Fibroblast of skin of scalp (primary cell): ENCODE measurements at places on chromosomes 2 and 18.

DNA sequence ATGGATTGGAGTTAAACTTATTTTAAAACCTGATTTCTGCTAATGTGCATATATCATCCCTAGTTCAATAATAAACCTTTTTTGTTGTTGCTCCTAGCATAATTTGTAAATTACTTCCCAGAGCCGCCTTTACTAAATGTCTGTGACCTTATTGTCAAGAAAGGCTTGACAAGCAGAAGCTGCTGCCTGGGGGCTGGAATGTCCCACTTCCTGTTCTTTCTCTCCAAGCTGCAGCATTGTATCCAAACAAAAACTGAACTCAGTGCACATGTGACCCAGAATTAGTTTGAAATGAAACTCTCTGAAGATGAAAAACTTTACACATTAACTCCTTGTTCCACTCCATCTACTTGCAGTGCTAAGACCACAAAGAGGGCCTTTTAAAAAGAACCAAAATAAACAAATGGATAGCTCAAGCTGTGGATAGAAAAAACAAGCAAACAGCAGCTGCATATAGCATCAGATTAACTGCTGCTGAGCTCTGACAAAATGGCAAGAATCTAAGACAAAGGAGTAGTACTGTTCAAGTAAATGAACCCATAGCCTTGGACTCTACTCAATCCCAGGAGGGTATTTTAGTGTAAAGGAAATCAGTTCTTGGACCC lies 99.8 kb upstream of the NEUROD1 start:
- DNase-seq: no peak

DNA sequence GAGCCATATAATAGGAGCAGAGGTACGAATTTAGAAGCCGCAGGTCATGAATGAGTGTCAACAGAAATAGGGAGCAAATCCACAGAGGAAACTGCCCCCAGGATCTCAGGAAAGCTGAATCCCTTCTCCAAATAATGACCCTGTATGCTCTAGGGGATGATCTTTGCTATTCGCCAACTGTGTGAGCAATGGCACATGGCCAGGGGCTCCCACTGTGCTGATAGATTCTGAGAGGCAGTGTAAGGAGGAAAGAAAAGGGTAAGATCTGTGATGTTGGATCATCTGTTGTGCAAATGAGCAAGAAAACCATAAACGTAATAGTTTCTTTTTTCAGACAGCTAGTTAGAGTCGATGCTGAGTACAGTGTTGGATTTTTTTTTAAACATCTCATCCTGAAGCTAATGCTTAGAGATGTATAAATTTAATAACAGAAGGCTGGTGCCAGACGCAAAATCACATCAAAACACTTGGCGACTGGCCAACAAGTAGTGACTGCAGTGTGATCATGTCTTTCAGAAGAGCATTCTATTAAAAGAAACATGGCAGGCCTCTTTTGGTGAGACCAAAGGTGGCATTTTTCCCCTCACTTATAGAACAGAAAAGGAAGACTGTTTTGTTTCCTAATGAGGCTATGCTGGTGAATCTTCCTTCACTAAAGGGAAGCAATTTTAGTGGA lies 77.4 kb downstream of the ABCA12 start:
- no peak for DNase-seq

DNA sequence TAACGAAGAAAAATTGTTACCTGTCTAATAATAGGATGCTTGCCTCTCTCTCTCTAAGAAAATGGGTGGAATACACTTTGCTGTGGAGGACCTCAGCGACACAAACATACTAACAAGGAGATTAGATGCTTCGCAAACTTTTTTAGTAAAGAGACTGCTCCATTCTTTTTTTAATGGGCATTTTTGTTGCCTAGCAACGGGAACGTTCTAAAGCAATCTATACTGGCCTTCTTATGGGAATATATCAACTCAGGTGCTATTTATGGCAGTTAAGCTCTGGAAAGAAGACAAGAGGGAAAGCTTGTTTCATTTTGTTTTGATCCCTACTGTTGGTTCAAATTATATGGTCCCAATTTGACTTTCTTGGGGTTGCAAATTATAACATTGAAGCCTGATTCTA lies 86.8 kb upstream of the CBLN2 start:
- no peak for DNase-seq

- no peak for DNase-seq
These were observed 34.5 kb downstream of the PIK3C3 start for GRCh38 chr18:41989508-41989907.

DNA sequence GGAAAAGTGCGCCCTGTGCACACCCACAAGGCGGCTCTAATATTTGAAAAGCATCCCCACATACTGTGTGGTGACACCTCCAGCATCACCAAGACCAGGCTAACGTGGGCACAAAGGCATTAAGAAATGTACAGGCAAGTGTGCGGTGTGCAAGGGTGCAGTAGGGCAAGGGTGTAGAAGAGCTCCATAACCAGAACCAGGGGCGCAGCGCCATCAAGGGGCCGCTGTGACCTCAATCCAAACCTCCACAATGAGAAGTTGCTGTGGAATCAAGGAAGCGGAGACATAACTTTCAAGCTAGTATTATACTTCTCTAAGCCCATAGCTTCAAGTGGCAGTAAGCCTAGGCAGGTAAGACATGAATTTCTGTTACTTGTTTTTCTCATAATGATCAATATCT lies 13.0 kb downstream of the L3MBTL4 start:
- DNase-seq: no peak

- no peak for DNase-seq
These were observed 27.0 kb downstream of the PPM1B start for GRCh38 chr2:44195714-44196113.

DNA sequence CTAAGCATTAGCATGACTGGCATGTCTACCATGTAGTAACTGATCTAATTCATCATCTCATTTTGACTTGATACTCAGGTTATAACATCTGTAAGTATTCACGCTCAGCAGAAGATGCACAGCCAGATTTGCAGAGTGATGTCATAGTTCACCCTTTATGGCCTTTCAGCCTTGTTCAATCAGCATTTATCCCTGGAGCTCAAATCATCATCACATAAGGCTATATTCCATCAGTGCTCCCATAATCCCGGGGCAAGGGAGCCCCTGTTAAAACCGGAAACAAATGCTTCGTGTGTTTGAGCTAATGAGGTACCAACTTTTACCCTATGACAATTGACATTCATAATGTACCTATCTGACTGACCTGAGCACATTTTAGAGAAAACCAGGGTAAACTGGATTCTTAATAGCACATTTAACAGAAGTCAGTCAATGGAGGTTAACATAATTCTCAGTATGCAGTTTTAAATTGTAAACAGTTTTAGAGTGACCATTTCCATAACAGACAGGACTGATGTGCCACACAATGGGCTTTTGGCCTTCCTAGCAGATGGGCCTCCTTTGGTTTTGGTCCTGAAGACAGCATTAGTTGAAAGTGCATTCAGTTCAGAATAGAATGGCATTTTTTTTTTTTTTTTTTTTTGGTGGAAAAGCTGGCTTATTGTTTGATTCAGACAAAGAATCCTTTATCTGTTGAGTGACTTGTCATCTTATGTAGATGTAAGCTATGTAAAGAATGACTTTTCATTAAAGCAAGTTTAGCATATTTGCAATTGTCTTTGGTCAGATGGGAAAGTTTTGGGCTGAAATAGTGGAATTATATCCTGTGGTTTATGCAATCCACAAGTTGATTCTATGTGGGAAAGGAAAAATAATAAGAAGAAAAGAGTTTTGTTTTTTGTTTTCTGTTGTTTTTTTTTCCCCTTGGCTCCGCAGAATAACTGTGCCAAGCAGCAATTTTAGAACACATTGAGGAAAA lies 866.0 kb upstream of the ACVR2A start:
- DNase-seq: peak; percentile 67

DNA sequence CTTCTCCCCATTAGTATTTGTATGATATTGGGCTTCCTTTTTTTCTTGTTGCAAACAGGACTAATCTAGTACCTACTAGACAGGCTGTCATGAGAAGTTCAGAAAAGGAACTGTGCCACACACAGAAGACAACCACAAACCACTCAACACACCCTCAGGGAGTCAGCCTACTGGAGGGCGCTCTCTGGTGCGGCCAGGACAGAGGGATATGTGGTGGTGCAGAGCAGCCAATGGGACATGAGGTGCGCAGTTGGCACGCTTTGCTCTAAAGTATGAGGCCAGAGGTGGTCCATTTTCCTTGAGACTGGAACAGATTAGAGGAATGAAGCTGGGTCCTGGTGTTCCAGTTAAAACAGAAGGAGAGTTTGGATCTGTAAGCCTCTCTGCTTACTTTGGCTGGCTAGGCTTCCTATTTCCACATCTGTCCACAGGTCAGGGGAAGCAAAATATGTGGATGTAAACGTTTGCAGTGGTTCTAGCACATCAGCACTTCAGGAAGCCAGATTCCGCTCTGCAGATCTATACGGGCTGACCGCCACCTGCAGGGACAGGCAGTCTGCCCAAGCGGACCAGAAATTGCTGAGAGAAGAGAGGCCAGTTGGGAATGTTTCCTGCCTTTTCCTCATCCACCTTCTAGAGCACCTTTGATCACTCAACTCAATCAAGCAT lies 114.1 kb downstream of the GFPT1 start:
- DNase-seq: no peak

DNA sequence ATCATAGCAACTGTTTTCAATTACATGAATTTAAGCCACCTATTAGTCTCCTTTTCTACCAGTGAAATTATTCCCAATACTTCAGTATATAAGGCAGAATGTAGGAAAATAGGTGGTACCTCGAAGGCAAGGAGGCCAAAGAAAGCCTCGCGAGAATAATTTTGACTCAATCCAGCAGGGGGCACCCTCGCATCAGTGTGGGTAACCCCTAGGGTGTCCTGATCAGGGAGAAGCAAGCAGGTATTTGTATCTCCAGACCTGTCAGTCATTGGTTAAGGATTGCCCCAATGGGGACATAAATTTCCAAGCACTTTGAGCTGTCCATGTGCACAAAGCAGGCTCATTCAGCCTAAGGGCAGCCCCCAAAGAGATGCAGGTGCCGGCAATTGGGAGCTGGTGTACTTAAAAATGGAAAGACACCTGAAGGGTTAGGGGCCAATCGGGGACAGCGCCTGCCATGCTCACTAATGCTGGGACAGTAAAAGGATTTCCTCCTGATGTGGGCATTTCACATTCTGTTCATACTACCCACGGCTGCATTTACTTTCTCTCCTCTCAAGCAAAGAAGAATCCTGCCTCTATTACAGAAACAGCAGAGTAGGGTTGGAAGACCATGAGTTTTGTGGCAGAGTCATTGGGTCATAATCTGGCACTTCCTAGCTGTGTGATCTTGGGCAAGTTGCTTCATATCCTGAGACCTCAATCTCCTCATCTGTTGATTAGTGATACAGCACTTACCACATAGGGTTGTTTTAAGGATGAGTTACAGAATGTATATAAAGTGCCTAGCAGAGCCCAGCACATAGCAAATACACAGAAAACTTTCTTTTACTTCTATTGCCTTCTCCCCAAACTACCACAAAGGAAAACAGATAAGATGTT lies 136.1 kb downstream of the ICOS start:
- peak; percentile 15 for DNase-seq

DNA sequence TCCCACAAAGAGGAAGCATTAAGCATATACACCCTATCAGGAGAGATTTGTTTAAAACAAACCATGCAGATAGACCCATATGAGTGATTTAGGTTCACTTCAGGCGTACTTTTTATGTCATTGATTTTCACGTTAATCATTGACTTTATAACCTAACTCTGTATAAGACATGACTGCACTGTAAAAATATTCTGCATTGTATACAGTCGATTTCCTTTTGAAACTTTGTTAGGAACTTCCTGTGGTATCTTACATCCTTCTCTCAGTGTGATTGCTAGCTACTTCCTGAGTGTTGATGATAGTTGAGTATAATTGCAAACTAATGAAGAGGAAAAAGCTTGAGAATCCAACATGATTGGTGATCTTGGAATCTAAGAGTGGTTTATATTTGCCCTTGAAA lies 69.4 kb downstream of the XIRP2 start:
- no peak for DNase-seq

- no peak for DNase-seq
These were observed 18.4 kb downstream of the INPP4A start for GRCh38 chr2:98463081-98463481.

- DNase-seq: peak; percentile 90
These were observed 584 bp downstream of the AAK1 start for GRCh38 chr2:69642709-69643601.

GRCh38 chr2:181124497-181124896 lies 144.1 kb downstream of the UBE2E3 start:
- DNase-seq: peak; percentile 61

- DNase-seq: no peak
These were observed 46.3 kb downstream of the RTTN start for GRCh38 chr18:70158992-70159717.

DNA sequence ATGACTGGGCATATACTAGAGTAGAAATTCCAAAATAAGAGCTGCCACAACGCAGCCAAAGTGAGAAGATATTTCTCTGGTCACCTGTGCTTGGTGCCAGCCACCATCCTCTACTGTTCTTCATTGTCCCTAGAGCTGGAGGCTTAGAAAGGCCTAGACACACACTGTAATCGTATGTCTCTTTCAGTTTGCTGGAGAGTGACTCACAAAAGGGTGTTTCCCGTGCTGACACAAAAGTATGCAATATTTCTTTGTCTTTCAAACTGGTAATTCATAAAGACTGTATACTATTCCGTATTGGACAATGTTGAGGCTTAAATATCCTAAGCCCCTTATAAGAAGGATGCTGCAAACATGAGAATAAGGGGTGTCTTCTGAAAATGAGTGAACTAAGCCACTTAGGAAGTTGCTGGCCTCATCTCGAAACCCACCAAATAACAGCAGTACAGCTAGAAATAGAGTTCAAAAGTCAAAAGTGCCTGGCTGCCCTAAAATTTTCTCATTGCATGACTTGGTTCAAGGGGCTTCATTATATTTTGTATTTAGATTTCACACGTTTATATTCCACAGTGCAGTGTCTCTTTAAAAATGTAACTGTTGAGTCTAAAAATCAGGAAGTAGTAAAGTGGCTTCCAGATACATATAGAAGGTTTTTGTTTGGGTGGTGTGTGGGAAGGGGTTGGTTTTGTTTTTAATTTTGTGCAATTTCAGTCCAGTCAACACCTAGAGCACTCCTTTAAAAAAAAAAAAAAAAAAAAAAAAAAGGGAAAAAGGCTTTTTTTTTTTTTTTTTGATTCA lies 601.1 kb downstream of the ARHGAP15 start:
- peak; percentile 51 for DNase-seq

- no peak for DNase-seq
These were observed 96.0 kb downstream of the SOS1 start for GRCh38 chr2:39024833-39025232.

GRCh38 chr2:14790041-14790640 lies 157.6 kb downstream of the LRATD1 start:
- DNase-seq: no peak

DNA sequence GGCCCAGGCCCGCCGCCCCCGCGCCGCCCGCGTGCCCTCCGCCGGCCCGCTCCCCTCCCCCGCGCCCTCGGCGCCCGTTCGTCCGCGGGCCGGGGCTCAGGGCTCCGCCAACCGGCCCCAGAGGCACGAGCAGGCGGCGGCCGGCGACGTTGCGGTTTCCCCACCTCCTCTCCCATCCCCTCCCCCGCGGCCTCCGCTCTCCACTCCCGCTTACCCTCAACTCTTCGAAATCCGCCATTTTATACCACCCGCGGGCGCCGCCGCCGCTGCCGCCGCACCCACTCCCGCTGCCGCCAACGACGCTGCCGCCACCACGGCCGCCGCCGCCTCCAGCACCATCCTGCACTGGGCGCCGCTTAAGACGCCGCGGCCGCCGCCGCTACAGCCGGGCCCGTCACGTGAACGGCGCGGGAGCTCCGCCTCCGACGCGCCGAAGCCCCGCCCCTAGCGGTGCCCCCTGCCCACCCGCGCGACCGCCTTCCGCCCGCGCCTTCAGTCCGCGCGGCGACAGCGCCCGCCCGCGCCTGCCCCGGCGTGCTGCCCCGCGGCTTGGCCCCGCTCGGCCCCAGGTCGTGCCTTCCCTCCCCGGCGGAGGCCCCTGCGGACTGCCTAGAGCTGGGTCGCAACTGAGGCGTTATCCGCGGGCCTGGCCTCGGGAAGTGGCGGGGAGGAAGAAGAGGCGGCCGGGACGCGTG lies at the start of the genes KATNAL2 and PIAS2:
Gene KATNAL2, plus strand, starts transcription at position 495 of the 695 bp plus-strand sequence. CDS start 29,271 bp downstream, outside the sequence.
Gene PIAS2, minus strand, starts transcription at position 400 of the 695 bp plus-strand sequence. Its CDS starts 162 bp downstream, at position 238.
- peak; percentile 79 for DNase-seq
